ENCODE measurements at places on chromosomes 3 and 15.

GRCh38 chr15:88454867-88455810 lies 12.0 kb downstream of the MRPL46 start:
- DNase-seq, result peak; percentile 70

DNA sequence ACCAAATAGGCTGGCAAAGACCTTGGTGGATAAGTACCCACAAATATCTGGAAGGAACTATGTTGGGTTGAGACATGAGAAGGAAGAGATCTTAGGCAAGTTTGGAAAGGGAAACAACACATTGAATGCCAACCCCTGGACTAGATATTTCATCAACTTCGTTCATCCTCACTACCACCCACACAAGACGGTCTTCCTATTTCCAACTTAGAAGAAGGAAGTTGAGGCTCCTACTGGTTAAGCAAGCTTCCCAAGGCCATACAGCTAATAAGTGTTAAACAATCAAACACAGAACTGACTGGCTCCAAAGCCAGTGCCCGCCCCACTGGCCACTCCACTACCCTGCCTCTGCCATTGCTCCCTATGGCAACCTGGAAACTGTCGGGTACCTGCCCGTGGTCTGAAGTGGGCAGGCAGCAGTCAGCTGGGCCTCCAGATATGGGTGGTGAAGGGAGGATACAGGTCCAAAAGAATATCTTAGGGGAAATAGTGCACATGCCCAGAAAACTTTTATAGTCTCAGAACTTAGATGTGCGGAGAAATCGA lies 94.9 kb downstream of the LIPC start:
- DNase-seq, result no peak

GRCh38 chr15:40232625-40233070 lies 6.2 kb upstream of the PAK6 start:
- DNase-seq, result no peak

- peak; percentile 56 for DNase-seq
These were observed 22.0 kb downstream of the SLC7A14 start for GRCh38 chr3:170563712-170564423.

DNA sequence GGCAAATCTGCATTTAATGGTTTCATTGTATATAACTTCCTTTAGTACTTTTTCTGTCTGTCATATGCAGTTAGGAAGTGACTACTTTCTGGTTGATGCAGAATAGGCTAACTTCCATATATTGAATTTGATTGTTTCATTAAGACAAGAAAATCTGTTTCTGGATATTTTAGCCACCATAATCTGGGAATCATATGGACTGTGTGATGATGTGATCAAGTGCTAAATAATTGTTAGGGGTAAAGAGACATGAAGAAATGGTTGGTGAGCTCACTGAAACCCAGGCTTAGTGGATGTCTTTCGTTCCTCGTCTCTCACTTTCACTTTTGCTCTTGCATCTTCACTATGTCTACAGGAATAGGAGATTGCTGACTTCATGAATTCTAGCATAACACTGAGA lies 3.5 kb upstream of the MNS1 start:
- DNase-seq, result no peak

GRCh38 chr3:49162751-49163419 lies 3.2 kb downstream of the CCDC71 start:
- no peak for DNase-seq

- DNase-seq, result no peak
These were observed 786.2 kb downstream of the AGBL1 start for GRCh38 chr15:86865920-86866319.

DNA sequence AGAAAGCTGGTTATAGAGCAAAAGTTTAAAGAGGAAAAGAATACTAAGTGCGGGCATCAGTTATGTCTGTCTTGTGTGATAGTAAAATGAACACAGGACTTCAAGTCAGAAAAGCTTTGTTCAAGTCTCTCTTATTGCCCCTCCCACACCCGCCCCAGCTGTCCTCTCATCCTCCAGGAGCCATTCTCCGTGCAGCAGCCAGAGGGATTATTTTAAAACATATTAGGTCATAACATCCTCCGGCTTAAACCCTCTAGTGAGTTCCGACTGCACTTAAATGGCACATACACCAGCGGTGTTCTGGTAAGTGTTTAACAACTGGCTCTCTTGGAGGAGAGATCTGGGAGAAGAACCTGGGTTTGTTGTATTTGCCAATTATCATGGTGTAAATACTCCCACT lies 104.8 kb upstream of the TNFAIP8L3 start:
- DNase-seq, result no peak

DNA sequence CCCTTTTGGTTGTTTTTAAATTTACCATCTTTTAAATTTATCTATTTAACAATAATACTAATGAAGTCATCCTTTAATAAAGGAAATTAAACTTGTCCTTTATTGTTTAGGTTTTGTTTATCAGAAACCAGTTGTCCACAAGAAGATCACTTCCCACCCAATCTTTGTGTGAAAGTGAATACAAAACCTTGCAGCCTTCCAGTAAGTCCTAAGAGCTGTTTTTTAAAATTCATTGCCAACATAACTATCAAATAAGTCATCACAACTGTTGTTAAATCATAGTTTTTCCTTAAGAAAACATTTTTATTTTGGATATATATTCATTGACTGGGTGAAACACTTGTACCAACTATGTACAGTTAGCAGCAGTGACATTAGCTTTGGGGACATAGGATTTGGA lies 59.4 kb downstream of the CALML4 start:
- DNase-seq, result no peak

DNA sequence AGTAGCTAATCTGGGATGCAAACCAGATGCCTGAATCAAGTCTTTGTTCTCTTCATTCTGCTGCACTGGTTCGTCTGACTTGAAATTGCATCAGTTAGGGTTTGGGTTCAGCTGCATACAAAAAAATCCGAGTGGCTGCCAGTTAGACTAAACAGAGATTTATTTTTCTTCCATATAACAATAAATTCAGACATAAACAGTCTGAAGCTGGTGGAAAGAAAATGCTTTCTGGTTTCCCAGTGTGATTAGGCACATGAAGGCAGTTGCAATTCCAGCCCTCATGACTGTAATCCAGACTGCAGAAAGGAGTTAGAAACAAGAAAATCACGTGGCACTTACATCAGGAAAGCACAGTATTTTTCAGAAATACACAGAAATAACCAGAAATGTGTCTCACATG lies 930.7 kb downstream of the MCTP2 start:
- no peak for DNase-seq

- DNase-seq, result no peak
These were observed 1.5 kb downstream of the IQGAP1 start for GRCh38 chr15:90389513-90389912.

DNA sequence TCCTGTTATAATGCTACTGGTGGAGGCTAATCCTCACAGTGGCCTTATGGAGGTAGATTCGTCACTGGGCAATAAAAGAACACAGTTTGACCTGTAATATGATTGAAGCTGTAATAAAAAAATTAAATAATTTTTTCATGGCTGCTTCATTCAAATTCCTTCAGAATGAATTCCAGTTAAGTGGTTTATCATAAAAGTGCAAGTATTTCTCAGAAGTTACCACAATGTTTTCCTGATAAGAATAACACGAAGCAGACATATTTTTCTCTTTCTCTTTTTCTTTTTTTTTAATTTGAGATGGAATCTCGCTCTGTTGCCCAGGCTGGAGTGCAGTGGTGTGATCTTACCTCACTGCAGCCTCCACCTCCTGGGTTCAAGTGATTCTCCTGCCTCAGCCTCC lies 15.6 kb downstream of the B4GALT4 start:
- no peak for DNase-seq

GRCh38 chr3:52020796-52021195 lies 25.1 kb upstream of the RPL29 start:
- no peak for DNase-seq

DNA sequence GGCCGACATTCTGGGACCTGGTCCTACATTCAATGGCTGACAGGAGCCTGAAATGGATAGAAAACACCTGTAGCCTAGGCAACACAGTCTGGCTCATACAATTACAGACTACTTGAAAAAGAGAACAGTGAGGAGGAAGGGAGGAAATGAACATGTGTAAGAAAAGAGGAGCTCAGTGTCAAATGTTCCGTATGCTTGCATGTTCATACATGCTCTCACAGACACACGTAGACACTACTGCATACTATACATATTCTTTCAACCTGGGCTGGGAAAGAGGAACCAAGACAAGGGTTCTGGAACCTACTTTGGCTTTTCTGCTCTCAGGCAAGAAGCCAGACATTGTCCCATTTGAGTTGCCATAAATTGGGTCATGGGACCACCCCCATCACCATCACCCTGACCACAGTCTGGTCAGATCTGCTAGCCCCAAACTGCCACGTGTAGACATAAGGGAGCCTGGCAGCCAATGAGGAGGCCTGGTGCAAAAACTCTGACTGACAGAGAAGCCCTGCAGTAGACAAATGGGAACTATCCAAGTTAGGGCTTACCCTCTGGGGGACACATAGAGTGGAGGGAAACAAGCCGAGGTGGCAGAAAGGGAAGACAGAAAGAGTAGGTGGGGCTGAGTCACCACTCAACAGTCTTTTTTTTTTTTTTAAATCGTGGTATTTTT lies 310.0 kb downstream of the SHQ1 start:
- no peak for DNase-seq

DNA sequence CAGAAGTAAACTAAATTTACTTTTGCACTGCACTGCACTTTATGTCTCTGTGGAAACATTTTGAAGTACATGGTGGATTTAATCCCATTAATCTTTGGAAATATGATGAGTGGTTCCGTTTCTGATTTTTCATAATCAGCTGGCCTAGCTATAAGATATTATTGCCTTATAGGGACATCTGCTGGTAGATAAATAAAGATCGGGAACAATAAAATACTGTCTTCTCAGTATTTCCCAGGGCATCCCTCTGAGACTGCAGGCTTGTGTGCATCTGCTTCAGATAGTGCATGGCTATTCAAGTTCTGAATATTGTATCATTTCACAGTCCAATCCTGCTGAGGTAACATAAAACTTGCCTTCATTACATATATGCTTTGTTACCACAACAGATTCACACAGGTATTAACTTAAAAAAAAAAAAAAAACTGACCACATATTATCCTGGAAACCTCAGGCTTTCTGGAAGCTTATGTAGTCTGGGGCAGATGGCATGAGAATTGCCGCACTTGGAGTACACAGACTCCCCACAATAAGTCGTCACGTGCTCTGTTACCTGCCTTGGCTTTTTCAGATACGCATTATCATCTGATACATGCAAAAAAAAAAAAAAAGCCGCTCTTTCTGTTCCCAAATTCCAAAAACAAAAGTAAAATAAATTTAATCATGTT lies 330.8 kb upstream of the AGTR1 start:
- DNase-seq, result peak; percentile 7

- DNase-seq, result peak; percentile 83
These were observed 110.5 kb upstream of the RAP2B start for GRCh38 chr3:153051427-153052095.

- no peak for DNase-seq
These were observed 8.8 kb downstream of the ADPRH start for GRCh38 chr3:119588112-119588511.

DNA sequence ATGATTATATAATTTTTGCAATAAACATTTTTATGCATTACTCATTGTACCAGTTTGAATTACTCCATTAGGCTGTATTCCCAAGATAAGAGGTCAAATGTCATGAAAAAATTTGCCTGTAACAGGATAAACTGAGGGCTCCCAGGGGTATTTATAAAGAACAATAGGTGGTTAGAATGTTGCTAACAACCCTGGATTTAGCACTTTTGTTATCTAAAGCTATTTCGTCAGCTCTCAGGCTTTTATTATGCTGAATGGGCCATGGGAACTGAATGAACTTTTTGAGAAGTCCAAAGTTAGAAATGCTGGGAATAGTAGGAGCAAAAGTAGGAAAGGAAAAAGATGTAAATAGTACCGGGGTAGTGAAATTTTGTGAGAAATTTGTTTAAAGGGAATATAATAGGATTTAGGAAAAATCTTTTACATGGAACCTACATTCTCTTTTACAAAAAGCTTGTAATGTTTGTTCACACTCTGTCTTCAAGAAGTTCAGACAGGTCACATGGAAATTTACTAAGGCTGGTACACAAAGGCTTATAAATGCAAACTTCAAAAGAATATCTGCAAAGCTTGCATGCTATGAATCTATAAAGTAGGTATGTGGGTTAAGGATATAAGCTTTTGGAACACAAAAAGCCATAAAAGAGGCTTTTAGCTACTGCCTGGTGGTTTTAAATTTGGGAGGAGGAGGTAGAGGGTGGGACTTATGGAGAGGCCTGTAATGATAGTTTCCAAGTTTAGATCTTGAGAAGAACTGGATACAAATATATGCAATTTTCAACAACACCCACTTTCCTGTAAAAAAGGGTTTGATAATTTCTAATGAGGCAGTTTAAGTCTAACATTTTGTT lies 445.8 kb upstream of the NAALADL2 start:
- DNase-seq, result no peak

GRCh38 chr3:190983875-190984274 lies 121.4 kb upstream of the GMNC start:
- DNase-seq, result no peak

DNA sequence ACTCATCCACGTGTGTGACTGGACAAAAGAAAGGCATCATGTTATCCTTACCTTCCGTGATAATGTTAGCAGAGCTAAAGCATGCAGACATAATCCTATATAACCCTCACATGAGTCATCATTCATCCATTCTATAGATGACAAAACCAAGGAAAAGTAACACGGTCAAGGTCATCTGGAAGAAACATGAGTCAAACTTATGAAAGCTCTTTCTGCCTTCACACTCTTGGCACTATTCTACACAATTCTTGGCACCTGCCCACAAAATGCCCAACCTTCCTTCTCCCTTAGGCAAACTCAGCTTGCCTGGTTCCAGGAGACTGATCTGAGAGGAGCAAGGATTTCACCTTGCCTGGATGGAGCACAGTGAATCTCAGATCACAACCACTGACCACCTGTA lies 66.9 kb downstream of the PRICKLE2 start:
- no peak for DNase-seq

- DNase-seq, result no peak
These were observed 5.0 kb upstream of the HES1 start for GRCh38 chr3:194130807-194131589.

- DNase-seq, result peak; percentile 78
These were observed 676 bp downstream of the TCF12 start for GRCh38 chr15:56919031-56919608.

DNA sequence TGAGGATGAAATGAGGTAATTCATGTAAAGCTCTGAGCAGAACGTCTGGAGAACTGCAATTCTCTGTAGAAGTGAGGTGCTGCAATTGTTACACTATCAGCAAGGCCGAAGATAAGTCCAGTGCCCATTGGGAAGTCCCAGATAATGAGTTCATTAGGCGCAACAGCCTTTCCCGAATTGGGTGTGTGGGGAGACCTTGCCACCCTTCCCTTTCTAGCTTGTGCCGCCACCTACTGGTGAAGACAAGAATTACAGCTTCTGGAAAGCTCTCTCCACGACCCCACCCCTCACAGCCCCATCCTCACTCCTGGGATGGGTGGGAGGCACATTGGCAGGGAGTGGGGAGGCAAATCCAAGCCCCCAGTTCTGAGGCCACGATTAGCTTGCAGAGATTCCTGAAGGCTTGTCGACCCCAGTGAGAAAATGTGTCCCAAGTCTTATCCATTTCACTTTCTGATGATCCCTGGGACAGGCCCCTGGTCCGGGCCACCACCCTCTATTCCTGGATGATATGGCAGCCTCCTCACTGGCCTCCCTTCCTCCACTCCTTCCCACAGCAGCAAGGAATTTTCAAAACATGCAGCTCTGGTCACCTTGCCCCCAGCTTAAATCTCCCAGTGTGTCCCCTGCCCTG lies 36.4 kb downstream of the FAM3D start:
- peak; percentile 52 for DNase-seq

GRCh38 chr15:96186105-96186504 lies 144.4 kb upstream of the NR2F2 start:
- no peak for DNase-seq

- DNase-seq, result no peak
These were observed 149.8 kb downstream of the APBA2 start for GRCh38 chr15:29035336-29036285.

Data from kidney capillary endothelial cell (primary cell).